ENCODE measurements at places on chromosomes 3 and 15.
A peak's percentile ranks its signal among the peaks of the same experiment; 100 is the strongest.

DNA sequence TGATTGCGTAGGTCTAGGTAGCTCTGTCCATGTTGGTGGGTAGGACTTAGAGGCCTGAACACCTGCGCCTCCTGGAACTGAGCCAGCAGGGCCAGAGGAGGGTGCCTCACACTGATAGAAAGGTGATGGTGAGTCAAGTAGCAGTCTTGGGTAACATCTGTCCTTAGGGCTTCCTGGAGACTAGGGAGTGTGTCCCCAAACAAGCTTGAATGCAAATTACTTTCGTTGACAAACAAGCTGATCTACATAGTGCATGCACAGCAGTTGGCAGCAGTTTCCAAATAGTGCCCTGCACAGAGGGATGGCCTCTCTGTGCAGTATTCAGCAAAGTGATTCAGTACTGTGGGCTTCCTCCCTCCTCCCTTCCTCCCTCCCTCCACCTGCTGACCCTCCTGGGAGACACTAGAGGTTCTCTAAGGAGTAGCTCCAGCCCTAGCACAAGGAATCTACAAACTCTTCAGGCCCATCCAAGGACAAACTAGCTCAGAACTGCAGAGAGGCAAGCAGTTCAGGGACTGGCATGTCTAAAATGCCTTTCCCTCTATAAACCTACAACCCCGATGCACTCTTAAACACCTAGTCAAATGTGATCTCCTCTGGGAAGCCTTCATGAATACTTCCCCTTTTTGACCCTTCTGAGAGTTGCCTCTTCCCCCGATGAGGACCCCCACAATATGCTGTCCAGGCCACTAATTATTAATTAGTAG lies 61.0 kb downstream of the TLE3 start:
- no peak for DNase-seq

- DNase-seq = no peak
Observed at GRCh38 chr3:40939741-40940130, 259.6 kb upstream of the CTNNB1 start.

DNA sequence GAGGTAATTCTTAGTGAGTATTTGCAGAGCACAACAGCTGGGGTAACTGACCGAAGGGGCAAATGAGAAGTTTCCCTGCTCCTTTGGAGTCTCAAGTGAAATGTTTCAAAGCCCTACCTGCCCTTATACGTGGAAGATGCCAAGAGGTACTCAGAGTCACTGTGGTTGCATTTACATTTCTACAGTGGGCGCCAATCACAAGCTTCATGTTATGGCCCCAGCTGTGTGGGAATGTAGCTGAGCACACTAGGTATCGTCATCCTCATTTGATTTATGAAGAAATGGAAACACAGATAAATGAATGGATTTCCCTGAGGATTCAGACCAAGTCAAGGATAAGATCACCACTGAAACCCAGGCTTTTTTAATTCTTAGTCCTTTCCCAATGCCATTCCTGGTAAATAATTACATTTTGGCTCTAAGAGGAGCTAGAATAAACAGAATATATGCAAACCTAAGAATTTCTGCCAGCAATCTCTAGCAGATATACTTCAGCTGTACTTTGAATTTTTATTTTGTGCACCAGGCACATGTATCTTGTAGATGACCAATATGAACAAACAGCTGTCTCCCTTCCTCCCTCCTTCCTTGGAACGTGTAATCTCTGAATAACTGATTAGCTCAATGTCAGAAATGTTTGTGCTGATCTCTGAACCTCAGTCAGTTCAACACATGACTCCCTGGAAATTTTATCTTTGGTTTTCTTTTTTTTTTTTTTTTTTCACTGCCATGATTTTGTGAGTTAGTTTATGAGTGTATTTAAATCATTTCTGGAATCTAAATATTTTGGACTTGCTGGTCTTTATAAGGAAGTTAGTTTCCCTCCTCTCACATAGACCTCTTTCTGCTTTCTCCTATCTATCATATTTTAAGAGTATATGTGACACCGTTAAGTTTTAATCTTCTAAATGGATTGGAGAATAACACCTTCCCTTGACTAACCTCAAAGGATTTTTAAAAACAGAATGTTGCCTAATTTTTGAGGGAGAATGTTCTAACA lies 69.2 kb downstream of the MAP2K5 start:
- no peak for DNase-seq

DNA sequence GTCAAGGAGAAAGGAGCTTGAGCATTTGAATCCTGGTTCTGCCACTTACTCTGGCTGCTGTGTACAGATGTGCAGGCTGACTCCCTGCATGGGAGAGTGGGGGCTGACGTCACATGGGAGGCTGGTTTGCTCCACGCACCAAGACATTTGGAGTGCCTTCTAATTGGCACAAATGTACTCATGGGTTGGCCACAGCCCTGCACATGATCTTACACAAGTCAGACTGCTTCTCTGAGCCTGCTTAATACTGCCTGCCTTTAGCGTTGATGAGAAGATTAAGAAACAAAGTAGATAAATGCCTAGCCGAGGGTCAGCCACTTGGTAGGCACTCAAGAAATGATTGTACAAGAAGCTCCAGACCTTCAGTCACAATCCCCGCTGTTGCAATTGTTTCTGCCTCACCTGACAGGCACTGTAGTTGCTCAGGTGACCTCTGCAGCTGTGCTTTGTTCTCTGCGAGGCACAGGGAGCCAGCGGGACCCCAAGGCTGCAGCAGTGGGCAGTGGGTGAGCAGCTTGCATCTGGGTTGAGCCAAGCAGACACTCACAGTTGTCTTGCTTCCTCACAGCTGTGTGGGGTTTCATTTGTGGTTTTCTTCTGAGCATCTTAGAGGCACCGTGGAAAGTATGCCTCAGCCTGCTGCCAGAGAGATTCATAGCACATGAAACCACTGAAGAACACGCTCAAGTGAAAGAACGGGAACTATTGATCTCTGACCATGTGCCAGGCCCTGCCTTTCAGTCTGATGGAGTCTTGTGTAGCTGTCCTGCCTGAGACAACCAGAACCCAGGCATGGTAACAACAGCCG lies 33.1 kb downstream of the GRK7 start:
- DNase-seq = peak; percentile 39

DNA sequence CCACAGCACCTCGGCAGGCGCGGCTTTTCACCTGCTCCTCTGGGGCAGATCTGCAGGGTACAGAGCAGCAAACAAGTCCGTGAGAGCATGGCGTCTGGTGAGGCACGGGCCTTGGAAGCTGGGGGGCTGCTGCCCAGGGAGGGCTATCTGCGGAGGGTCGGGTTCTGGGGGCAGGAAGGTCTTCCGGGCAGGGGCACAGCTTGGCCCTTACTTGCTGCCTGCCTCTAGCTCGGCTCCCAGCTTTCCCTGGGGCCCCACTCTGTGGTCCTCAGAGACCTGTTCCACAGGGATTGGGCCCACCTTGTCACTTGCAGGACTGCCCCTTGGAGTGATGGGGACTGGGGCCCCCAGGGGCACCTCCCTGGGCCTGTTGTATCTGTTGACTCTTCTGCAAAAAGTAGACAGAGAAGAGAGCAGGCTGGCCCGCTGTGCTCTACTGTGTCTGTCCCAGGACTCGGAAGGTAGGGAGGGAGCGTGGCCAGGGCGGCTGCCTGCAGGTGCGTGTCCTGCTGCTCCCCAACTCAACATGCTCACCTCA lies 84.1 kb downstream of the TBC1D2B start:
- DNase-seq = no peak

- DNase-seq = no peak
Observed at GRCh38 chr3:112671930-112672715, 31.2 kb upstream of the CCDC80 start.

- DNase-seq = no peak
Observed at GRCh38 chr3:178056868-178057267, 479.4 kb upstream of the KCNMB2 start.

DNA sequence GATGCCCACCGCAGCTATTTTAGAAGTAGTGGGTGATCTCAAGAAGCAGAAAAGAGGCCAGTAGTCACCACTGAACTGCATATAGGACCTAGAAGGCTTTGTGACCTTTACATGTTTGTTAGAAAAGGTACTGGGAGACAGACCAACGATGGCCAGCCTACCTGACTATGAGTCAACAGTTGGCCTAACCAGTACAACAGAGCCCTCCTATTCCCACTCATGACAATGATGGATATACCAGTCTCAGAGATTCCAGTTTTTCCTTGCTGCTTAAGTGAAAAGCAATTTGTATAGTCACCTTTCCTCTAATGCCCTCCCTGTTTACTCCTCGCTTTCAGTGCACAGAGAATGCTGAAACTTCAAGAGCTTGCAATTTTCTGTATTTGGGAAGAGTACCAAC lies 86.6 kb upstream of the PPIB start:
- DNase-seq = no peak

DNA sequence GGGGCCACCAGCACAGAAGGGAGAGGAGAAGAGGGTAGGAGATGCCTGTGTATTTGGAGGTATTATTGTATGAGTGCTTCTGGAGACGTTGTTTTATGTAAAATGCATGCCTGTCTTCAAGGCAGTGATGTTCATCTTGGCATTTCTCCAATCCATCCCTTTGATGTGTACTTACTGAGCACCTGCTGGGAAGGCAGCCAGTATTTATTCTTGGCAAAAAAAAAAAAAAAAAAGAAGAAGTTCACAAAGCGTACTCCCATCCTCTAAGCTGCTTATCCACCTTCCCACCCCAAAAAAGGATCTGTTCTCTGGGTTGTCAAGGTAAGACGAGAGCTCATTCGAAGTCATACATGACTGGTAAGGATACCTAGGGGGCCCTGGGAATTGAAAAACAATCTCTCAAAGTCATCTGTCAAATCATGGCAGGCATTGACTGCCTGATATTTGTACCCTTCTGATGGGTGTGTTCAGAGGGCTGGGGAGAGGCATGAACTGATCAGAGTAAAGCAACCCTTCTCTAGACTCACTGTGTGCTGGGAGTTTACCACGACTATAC lies 30.0 kb upstream of the SLC6A1 start:
- no peak for DNase-seq

GRCh38 chr3:40490916-40491315 lies 14.0 kb downstream of the ZNF619 start:
- no peak for DNase-seq

- DNase-seq = no peak
Observed at GRCh38 chr15:91224755-91225380, 124.8 kb downstream of the SV2B start.

- no peak for DNase-seq
Observed at GRCh38 chr3:16906682-16907081, 21.9 kb downstream of the PLCL2 start.

- DNase-seq = no peak
Observed at GRCh38 chr3:128587391-128587790, 63.2 kb downstream of the RPN1 start.

DNA sequence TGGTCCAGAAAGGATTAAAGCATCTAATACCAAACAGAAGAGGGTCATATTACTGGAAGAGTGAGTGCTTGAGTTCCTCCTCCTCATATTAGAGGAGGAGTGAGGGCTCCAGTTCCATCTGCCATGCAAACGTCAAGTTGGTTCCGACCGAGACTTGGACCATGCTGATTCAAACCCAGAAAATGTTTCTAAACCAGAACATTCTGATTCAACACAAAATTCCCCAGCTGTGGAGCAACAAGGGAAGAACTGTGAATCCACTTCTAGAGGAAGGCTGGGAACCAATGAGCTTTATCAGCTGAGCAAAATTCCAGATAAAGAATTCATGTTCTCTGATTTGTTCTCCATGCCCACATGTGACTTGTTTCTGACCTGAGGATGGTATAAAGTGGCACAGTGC lies 135.6 kb upstream of the WNT5A start:
- no peak for DNase-seq

Data from stimulated activated CD4-positive, alpha-beta T cell treated with anti-CD3 and anti-CD28 coated beads, Interleukin-1b, Interleukin-23, amount 100 ng/mL, for 1 hour (primary cell).